Right kidney (tissue), 9 donors: ENCODE measurements at places on chromosomes 1 and 21.

DNA sequence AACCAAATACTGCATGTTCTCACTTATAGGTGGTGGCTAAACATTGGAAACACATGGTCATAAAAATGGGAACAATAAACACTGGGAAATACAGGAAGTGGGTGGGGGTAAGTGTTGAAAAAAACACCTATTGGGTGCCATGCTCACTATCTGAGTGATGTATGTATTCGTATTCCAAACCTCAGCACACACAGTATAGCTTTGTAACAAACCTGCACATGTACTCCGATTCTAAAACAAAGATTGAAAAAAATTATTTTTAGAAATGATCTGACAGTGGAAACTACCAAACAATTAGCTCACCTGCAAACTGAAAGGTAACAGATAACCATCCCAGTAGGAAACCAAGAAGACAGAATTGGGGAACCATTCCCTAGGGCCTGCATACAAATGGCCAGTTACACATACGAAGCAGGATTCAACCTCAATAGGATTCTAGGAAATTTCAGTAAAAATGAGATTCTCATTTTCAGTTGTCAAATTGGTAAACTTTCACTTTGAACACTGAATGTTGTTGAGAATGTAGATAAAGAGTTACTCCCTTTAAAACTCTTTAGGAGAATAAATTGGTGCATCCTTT lies 88.1 kb upstream of the LRRC8D start:
- no peak for DNase-seq

DNA sequence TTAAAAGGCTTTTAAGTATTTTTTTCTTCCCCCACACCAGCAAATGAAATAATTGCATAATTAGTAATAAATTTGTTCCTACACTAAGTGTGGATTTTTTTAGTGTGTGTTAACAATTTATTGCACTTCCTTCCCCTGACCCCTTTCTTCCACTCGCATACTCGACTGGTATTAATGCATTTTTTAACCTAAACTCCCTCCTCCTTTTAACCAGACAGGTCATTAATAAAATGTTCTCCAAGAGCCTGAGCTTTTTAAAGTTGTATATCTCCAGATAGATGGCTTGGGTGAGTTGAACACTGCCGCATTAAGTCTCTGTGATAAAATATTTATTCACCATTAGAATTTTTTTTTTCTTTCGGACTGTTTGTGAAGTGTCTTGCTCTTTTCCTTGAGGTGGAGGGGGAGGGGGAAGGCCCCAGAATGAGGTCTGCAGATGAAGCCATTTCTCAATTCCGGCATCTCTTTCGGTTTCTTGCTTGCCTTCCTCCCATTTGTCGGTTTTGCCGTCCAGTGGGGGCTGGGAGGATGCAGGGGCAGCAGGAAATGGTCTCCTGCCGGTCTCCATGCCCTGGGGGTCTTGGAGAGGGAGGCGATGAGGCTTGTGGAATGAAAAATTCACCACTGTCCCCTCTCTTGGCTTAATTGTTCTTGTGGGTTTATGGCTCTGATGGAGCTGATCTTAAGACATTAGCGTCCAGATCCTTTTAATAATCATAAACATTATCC lies 64.1 kb upstream of the ACTL8 start:
- no peak for DNase-seq

- DNase-seq = no peak
These were observed 44.5 kb upstream of the CCDC190 start for GRCh38 chr1:162905174-162906158.

- DNase-seq = no peak
These were observed 965 bp upstream of the SH2D5 start for GRCh38 chr1:20733360-20733975.

GRCh38 chr1:243921111-243921510 lies 71.1 kb upstream of the AKT3 start:
- no peak for DNase-seq

DNA sequence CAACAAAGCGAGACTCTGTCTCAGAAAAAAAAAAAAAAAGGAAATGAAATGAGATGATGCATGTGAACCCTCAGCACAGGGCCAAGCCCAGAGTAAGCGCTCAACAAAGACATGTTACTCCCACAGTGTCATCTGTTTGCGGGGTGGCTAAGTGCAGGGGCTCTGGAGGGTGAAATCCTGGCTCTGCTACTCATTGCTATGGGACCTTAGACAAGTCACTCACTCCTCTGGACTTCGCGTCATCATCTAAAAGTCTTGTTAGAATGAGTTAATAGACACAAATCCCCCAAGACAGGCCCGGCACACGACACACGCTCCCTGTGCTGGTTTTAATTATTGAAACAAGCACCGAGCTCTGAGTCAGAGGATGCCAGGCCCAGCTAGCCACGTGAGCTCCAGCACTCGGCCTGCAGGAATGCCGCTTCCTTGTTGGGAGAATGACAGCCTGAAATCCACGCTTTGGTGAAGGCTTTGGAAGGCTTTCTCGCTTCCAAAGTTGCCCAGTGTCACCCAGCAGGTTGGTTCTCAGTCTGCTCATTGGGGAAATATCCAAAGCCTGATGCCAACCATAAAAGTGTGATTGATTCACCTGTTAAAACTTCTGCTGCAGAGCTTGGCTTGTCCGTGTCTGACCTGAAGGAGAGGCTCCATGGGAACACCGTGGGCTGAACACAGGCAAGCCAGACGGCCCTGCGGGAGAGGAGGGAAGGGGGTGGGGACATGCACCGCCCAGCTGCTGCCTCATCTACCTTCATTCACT lies 36.7 kb upstream of the TARDBP start:
- DNase-seq = peak; percentile 20

GRCh38 chr1:228207381-228207810 lies 448 bp upstream of the OBSCN start:
- no peak for DNase-seq

- peak; percentile 47 for DNase-seq
These were observed 14.4 kb downstream of the LMNA start for GRCh38 chr1:156128654-156129597.

DNA sequence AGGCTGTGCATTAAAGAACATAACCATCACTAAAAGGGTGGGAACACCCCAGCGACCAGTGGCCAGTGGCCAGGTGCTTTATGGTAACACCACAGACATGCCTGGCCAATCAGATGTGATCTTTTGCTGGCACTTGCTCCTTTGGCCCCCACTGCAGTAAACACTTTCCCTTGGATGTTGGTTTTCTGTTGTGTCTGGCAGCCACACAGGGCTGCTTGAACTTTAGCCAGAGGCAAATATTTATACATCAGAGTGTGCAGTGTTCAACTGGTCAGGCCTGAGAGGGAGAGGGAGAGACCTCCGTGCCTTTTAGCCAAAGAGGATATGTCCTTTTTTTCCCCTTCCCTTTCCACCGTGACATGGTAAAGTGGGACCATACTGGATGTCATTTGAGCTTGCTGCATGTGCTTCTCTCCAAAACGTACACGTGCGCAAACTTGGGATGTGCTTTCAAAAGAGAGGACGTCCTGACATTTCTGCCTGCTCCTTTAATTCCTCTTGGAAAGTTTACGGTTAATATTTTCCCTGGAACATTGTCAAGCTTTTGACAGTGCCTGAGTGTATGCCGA lies 101.2 kb downstream of the NFIA start:
- DNase-seq = peak; percentile 66

DNA sequence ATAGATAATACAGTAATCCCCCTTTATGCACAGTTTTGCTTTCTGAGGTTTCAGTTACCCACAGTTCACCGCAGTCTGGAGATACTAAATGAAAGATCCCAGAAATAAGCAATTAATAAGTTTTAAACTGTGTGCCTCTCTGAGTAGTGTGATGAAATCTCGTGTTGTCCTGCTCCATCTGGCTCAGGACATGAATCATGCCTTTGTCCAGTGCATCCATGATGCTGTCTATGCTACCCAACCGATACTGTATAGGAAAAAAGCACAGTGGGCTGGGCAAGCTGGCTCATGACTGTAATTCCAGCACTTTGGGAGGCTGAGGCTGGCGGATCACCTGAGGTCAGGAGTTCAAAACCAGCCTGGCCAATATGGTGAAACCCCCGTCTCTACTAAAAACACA lies 85.0 kb upstream of the SLC2A1 start:
- DNase-seq = no peak

DNA sequence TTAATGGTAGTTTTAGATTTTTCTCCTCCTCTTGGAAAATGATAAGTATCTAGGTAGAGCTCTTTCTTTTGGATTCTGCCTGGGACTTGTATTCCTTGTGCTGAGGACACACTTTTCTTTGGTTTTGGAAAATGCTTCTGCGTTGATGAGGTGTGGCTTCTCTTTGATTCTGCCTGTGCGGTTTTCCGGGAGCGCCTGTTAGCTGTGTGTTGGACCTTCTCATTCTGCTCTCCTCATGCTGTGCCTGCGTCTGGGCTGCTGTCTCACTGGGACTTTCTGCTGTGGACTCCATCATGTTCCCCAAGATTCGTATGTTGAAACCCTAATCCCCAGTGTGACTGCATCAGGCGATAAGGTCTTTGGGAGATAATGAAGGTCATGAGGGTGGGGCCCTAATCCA lies 21.0 kb downstream of the C1orf174 start:
- no peak for DNase-seq

- DNase-seq = no peak
These were observed 548.2 kb upstream of the ADGRL4 start for GRCh38 chr1:79554688-79555087.

GRCh38 chr1:31122101-31122735 lies 56.7 kb upstream of the PUM1 start:
- DNase-seq = no peak

- DNase-seq = no peak
These were observed 59.6 kb upstream of the ITPKB start for GRCh38 chr1:226798427-226799411.

DNA sequence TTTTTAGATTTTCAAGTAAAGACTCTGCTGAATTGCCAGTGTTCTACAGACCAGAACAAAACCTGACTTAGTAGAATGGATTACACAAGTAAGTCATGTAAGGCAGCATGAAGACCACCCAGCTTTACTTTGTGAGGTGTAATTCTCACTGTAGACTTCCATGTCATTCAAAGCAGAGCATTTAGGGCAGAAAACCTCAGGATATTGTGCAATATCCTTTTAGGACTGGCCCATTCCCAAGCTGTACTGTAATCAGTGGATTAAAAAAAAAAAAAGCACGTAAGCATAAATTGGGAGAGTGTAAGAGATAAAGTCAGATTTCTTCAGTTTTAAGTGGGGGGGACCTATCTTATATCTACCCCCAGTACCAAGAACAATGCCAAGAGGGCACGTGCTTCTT lies 380.5 kb upstream of the PRMT6 start:
- no peak for DNase-seq

- DNase-seq = no peak
These were observed 5.9 kb upstream of the NUF2 start for GRCh38 chr1:163315773-163316374.

- no peak for DNase-seq
These were observed 1530.9 kb upstream of the TPTE start for GRCh38 chr21:8990326-8991087.
